Inflammatory macrophage (primary cell): ENCODE measurements at places on chromosomes 16 and 17.

- no peak for DNase-seq
These were observed 56.8 kb upstream of the ZNF423 start for GRCh38 chr16:49912721-49913120.

DNA sequence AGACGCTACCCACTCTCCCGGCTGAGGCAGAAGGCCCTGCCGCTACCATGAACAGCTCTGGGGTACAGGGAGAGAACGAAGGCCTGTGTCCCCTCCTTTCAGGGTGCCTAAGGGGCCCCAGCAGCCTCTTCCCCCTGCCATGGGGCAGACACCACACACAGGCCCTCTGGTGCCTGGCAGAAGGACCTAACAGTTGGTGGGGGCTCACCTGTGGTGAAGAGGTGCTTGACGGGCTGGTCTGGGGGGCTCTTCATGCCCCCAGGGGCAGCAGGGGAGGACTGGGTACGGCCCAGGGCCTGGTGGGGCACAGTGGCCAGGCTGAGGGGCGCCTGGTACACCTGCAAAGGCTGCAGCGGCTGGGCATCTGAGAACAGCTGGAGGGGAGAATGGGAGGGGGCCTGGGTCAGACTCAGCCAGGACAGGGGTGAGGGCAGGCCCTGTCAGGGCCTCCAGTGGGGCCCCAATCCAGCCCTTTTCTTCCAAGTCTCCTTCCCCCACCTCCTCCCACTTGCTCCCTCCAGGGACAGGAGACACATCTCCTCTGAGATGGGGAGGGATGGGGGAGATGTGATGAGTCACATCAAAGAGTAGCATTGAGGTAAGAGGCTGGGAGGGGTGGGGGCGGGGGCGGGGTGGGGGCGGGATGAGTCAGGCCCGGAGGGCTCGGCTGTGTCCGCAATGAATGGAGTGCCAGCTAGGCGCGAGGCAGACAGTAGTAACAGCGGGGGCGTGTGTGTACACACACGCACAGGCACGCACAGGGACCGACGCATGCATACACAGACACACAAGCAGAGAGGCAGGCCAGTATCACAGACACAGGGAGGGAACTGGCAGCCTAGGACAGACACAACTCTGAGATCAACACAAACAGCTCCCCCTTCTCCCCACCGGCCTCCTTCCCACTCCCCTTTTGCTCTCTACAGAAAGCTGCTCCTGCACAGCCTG, 16.1 kb downstream of the G6PC3 start:
- DNase-seq = peak; percentile 88

- DNase-seq = no peak
These were observed 410.8 kb upstream of the EEF2KMT start for GRCh38 chr16:5508371-5508770.

GRCh38 chr17:68987966-68988365, 32.8 kb upstream of the ABCA8 start:
- DNase-seq = no peak

DNA sequence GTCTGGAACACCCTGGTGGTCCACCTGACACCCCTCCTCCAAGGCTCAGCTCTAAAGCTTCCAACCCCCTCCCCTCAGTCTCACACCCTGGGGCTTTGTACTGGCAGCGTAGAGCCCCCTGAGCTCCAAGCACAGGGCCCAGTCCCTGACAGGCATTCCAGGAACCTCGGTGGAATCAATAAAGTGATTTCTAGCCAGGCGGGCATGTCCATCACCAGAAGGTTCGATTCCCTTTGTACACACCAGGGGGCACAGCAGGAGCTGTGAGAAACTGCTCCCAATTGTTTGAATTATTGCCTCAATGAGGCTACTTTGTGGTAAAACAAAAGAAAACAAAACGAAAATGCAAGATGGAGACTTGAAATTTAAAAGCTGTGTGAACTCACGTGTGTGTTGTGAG, 51.8 kb downstream of the SMPD3 start:
- DNase-seq = peak; percentile 4

- peak; percentile 96 for DNase-seq
These were observed at the start of gene OVCA2 for GRCh38 chr17:2041561-2042389. Gene OVCA2, plus strand, starts transcription at chr17:2042022. Its CDS starts 26 bp downstream, at chr17:2042048.
